ENCODE measurements at places on chromosomes 1 and 21.

DNA sequence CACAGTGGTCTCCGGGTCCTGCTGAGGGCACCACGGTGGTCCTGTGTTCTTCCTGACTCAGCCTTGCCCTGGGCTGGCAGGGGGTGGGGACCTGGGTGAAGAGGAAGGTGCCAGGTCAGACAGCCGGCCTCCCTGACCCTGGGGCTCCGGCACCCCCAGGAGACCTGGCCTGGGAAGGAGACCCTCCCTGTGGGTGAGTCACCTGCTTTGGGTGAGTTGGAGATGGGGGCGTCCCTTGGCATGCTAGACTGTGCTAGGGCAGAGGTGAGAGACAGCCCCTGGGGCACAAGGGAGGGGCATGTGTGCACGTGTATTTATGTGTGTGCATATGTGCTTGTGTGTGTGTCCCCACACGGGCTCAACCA lies 23.4 kb downstream of the SPSB1 start:
- DNase-seq, result peak; percentile 39

- DNase-seq, result no peak
These were observed 2.4 kb downstream of the ID3 start for GRCh38 chr1:23556635-23557470.

- no peak for DNase-seq
These were observed 169.8 kb upstream of the DUSP10 start for GRCh38 chr1:221911714-221912113.

DNA sequence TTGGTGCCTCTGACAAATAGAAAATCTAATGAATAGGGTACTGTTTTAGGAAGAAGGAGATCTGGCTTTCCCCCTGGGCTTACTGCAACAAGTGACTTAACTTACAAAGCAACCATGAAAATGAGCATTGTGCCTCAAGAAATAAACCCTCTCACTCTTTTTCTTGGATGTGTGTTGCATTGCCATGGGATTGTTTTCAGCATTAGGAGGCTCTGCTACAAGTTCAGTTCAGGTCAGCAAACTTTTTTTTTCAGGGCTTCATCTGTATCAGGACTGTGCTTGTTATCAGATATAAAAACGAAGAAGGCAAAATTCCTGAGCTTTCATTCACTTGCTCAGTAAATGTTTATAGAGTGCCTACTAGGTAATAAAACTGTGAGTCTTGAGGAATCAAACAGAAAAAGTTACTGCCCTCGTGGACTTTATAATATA lies 37.8 kb upstream of the DOCK7 start:
- DNase-seq, result no peak

DNA sequence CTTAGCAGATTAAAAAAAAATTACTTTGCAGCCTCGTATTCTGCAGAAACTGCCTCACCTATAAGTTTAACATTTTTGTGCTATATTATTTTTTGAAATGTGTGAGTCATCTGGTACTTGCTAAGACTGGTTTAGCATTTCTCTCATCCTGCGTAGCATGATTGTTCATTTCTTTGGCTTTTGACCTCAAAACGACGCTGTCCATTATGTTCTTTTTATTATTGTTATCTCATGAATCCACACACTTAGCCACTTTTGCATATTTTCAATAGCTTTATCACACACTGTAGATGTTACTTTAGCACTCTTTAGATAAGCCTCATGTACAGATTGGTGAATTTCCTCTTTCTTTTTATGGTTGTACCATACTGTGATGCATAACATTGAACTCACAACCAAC lies 1004.9 kb upstream of the NCAM2 start:
- DNase-seq, result no peak

DNA sequence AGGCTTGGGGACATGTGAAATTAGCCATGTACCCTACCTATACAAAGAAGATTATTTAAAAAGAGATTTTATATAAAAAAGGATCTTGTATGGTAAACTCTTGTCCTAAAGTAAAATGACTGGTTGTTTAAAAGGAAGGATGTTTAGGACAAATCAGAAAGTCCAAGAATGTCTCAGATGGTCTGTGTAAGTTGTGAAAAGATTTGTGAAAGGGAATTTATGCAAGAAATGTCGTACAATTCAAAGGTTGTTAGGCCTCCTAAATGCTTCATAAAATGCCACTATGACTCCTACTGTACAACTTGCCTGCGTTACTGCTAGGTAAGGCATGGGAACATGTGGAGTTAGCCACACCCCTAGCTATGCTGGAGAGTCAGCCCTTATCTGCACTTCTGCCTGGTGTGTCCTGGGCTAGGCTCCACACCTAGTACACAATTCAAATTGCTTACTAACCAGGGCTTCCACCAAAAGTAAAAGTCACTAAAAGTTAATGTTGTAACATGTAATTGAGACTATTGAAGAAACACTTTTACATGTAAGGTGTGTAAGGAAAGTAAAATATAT lies 19.7 kb downstream of the PRDX6 start:
- DNase-seq, result no peak

- DNase-seq, result no peak
These were observed 37.0 kb downstream of the TBCE start for GRCh38 chr1:235404190-235404589.

GRCh38 chr1:207811920-207812720 lies 60.3 kb downstream of the CD46 start:
- DNase-seq, result no peak

DNA sequence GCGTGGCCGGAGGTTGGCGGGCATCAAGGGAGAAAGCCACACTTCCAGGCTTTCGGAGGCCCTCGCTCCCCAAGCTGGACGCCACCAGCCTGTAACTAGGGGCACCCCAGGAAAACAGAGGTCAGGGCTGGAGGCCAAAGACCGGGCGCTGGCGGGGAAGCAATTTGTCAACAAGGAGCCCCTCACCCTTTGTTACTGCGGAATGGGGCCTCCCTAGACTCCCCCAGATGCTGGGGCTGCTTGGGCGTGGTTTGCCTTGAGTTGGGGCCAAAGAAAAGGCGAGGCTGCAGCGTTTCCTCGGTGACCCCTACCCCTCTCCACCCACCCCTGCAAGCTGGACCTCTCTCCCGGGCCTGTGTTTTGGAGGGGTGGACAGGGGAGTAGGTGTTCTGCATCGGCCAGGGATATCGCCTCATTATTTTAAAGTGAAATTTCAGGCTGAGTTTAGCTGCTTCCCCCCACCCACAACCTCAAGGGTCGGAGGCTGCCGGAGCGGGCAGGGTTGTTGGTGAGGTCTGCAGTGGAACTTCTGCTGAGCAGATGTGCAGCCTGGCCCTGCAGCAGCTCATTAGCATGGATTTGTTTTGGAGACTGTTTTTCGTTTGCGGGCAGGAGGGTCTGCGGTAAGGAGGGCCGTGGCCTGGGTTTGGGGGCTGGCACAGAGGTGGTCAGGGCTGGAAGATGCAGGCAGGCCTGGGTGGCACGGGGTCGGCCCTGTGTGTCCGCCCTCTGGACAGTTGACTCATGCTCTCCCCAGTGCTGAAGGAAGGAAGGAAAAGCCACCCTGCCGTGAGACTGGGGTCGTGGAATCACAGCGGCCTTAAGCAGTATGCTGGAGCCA lies 1.5 kb downstream of the NBL1 start:
- DNase-seq, result no peak

DNA sequence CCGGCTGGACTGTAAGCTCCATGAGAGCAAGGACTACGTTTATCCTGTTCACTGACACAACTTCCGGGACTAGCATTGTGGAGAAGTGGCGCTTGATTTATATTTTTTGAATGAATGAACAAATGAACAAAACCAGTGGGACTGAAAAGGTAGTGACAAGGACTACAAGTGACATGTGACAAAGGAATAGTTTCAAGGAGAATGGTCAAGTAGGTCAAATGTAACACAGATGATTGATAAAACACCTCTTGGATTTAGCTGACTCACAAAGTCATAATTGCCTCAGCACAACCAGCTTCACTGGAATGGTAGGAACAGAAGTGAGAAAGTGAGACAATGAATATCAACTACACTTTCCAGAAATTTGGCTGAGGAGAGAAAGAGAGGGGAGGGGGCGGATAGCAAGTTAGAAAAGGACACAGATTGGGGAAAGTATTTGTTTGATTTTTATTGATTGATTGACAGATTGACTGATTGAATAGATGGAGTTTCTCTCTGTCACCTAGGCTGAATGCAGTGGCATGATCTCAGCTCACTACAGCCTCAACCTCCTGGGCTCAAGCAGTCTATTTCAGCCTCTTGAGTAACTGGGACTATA lies 14.2 kb downstream of the MTF1 start:
- no peak for DNase-seq

GRCh38 chr1:166980818-166981217 lies 5.5 kb upstream of the ILDR2 start:
- no peak for DNase-seq

- DNase-seq, result no peak
These were observed 67.0 kb downstream of the SIPA1L2 start for GRCh38 chr1:232562855-232563510.

GRCh38 chr1:1144122-1144842 lies 28.4 kb upstream of the C1orf159 start:
- DNase-seq, result peak; percentile 52

GRCh38 chr1:228835911-228836310 lies 100.6 kb downstream of the RHOU start:
- DNase-seq, result no peak

DNA sequence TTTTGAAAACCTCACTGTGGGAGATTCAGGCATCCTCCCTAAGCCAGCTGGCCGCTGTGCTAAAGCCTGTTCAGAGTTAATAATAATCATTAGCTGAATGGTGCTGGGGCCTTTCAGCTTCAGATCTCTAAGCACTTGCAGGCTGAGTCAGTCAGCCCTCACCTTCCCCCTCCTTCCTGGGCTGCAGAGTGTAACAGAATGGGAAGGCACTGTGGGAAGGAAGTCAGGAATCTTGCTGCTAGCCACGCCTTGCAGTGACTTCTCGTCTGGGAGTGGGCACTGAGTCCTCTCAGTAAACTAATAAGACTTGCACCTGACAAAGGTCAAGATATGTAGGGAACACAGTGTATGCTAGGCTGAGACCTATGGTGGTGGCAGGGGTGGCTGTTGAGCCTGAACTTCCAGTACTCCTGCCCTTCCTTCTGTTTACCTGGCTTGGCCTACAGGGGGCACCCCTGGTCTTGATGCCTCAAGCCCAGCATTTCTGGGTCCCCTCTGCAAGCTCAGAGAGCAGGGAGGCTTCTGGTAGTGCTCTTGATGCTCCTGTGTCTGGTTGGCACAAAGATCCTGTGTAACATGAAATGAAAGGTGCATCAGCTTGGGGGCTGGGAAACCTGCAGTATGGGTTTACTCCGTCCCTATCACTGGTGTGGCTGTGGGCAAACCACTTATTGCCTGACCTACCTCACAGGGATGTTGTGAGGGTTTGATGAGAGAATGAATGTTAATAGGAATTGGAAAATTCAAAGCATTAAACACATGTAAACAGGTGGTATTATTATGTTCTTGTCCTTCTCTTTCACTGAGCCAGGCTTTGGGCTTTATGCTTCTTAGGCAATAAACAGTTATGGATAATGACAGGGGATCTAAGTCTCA lies 6.0 kb downstream of the CYB561D1 start:
- peak; percentile 41 for DNase-seq

DNA sequence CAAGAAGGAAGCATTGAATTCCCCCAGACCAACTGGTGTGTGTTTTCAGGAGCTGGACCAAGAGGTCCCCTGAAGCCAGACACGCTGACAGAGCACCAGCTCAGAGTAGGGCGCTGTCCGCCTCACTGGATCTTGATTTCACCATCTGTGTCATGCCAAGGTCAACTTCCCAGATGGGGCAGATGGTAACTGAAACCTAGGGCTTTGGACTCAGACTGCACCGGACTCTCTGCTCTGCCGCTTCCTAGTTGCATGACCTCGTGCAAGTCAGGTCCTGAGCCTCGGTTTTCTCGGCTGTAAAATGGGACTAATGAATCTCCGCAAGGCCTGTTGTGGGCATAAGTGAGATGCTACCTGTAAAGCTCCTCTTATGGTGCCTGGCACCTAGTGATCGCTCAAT lies 17.9 kb upstream of the CASZ1 start:
- DNase-seq, result no peak

GRCh38 chr1:78673120-78673519 lies 23.5 kb downstream of the IFI44 start:
- DNase-seq, result no peak

GRCh38 chr1:115668579-115668978 lies 26.8 kb downstream of the VANGL1 start:
- no peak for DNase-seq

GRCh38 chr1:183164963-183165362 lies 21.1 kb upstream of the LAMC2 start:
- DNase-seq, result no peak

DNA sequence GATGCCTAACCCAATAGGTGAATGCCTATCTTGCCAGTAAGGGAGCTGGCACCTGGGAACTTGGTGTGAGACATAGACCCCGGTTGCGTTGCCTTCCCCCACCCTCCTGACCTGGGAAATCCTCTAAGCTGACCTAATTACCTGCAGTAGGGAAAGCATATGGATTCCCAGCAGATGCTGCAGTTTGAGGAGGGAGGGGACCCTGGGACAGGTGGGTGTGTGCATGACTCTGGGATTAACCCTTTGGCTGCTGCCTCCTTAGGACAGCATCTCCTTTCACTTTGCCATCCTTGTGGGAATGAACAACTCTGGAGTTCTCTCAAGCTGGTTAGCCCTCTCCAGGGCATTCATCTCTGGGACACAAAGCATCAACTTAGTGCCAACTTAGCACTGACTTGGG lies 16.4 kb upstream of the NFASC start:
- DNase-seq, result no peak

GRCh38 chr1:14875524-14876509 lies 277.3 kb downstream of the KAZN start:
- DNase-seq, result no peak

DNA sequence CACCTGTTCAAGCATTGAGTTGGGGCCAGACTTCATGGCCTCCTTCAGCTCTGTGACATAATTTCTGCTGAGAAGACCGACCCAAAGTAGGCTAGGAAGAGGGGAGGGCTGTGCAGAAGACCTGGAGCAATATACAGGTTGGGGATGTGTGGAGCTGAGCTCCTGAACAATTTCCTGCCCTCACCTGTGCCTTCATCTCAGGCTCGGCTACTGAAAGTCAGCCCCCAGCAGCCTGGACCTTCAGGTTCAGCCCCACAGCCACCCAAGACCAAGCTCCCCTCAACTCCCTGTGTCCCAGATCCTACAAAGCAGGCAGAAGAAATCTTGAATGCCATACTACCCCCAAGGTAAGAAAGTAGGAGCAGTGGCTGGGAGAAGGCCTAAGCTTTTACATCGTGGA lies 662 bp downstream of the DNALI1 start:
- DNase-seq, result no peak

All from T-helper 1 cell (primary cell).